Stimulated activated CD4-positive, alpha-beta T cell treated with anti-CD3 and anti-CD28 coated beads, Interleukin-4, amount 100 ng/mL, for 24 hours (primary cell): ENCODE measurements at places on chromosomes 4 and X.

- DNase-seq = no peak
These were observed 62.4 kb upstream of the RAI2 start for GRCh38 chrX:17923546-17923945.

- DNase-seq = no peak
These were observed 314.0 kb downstream of the NAF1 start for GRCh38 chr4:162852642-162853041.

DNA sequence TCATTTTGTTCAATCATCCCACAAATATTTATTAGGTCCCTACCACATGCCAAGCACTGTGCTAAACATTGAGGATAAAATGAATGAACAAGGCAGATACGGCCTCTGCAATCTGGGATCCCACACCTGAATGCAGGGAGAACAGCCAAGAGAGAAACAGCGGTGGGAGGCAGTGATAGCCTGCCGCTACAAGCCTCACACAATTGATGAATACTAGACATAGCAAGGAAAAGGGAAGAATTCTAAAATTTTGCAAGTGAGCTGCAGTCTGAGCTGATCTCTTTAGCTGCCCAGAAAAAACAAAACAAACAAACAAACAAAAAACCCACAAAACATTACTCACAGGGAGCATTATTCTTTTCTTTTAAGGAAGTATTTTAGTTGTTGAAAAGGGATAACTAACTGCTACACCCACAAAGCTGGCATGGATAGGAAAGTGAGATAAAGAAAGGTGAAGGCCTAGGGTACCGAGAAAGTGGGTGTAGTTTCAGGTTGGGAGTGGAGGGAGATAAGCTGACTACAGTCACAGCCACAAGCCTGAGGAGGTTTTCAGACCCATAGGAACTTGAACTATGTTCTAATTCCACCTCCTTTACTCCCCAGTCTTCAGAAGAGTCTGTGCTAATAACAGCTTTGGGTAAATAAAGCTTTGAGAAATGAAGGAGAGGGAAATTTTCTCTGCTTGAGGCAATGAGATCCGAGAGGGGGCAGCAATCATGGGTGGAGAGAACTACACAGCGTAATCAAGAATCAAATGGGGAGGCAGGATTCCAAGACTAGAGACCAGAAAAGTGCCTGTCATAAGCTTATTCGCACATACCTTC, 85.4 kb downstream of the SH3RF1 start:
- DNase-seq = no peak

- no peak for DNase-seq
These were observed 155.2 kb downstream of the SMIM20 start for GRCh38 chr4:26069218-26069617.

- DNase-seq = no peak
These were observed 496.9 kb downstream of the PPARGC1A start for GRCh38 chr4:23392860-23393458.

- no peak for DNase-seq
These were observed 37.6 kb downstream of the CCNQ start for GRCh38 chrX:153561337-153561736.

DNA sequence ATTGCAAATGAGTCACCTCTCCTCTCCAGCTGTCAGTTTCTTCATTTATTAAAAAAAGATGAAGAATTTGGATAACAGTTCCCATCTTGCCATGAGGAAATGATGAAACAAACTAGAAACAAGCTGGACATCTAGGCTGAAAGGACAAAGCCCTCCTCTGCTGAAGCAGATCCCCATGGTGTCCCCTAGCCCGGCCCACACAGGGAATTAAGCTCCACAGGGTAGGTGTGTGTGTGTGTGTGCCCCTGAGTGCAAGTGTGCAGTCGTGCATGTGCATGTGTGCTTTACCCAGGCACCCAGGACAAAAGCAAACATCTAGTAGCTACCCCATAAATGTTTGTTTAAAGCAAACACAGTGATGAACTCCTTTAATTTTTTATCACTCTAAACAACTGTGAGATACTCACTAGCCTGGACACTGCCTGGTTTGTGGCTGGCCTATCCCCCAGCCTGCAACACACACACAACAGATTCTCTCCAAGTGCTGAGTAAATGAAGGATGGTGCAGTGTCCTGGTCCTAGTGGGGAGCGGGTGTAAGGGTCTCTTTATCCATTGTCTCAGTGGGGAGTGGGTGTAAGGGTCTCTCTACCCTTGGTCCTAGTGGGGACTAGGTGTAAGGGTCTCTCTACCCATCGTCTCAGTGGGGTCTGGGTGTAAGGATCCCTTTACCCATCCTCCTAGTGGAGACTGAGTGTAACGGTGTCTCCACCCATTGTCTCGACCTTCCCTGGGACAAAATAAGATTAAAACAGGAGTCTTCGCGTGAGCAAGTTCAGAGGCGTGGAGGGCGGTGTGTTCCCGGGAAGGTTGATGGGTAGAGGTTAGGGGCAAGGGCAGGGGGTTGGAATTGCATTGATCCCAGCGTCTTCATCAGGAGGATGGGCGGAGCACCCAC, 688 bp upstream of the EVC start:
- no peak for DNase-seq

DNA sequence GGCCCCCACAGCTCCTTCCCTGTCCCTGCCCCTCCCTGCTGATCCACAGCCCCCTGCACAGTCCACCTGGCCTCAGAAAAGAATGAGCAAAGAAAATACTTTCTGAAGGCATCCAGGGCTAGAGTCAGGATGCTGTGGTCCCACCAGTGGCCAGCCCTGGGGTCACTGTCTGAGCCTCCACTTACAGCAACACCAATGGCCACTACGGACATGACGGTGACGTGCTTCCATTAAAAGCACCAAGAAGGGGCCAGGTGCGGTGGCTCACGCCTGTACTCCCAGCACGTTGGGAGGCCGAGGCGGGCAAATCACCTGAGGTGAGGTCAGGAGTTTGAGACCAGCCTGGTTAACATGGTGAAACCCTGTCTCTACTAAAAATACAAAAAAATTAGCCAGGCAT, 4.0 kb downstream of the JAKMIP1 start:
- no peak for DNase-seq

DNA sequence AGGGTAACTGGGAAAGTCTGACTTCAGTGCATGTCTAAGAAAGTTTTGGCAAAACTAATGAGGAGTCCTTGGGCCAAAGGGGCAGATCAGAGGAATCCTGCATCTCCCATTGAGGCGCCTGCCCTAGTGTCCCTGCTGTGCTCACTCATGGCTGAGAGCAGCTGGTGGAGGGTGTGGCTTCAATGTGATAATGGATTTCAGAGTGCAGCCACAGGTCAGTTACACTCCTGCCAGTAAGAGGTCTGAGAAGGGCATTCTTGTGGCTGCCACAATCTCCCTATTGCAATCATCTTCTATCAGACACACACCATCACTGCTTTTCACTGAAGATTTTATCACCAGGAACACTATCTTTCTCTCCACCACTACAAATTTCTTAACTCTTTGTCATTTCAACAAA, 457.1 kb downstream of the MID1IP1 start:
- DNase-seq = no peak

- no peak for DNase-seq
These were observed 12.0 kb upstream of the RPS3A start for GRCh38 chr4:151087467-151087866.

DNA sequence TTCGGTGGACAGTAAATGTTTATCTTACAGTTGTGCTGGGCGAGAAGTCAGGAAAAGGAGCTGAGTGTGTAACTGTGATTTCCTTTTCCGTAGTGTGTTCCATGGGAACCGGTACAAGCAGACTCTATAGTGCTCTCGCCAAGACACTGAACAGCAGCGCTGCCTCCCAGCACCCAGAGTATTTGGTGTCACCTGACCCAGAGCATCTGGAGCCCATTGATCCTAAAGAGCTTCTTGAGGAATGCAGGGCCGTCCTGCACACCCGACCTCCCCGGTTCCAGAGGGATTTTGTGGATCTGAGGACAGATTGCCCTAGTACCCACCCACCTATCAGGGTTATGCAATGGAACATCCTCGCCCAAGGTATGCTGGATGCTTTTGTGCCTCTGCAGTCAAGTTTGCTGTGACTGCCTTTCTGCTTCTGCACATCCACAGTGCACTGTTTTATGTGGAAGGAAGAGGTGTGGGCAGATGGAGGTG, 27.4 kb downstream of the NOCT start:
- no peak for DNase-seq

- DNase-seq = no peak
These were observed 1495.1 kb downstream of the C4orf33 start for GRCh38 chr4:130591091-130591490.

DNA sequence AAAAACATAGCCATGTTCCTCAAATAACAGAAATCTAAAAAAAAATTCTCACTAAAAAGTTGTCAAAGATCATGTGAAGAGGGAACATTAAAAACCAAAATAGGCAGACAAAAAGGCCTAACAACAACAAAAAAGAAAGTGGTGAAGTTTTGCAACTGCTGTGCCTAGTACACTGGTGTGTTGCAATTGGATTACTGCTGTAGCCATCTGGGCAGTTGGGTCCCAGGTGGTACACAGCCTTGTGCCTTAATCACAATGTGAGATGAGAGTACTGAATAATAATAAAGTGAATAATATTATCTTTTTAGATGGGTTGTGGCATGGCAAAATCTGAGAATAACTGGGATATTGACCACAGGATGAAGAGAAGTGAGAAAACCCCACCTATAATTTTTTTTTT, 12.0 kb downstream of the C4orf54 start:
- DNase-seq = no peak

- no peak for DNase-seq
These were observed 102.9 kb downstream of the SYTL5 start for GRCh38 chrX:38109042-38109898.

GRCh38 chr4:97819294-97819693, 324.0 kb downstream of the STPG2 start:
- DNase-seq = no peak

DNA sequence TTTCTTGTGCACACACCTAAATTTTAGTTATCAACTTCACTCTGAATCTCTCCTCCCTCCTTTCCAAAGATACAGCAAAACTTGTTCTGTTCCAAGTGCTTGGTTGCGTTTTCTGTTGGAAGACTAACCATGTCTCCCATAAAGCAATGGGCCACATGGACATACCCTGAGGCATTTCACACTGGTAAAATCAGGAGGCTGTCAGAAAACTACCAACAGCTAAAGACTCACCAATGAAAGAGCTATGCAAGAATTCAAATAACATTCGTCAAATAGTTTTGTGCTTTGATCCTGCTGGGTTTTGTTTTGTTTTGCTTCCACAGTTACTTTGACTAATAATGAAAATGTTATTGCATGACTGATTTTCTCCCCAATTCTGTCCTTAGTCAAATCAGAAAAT, 46.0 kb downstream of the PHEX start:
- no peak for DNase-seq

DNA sequence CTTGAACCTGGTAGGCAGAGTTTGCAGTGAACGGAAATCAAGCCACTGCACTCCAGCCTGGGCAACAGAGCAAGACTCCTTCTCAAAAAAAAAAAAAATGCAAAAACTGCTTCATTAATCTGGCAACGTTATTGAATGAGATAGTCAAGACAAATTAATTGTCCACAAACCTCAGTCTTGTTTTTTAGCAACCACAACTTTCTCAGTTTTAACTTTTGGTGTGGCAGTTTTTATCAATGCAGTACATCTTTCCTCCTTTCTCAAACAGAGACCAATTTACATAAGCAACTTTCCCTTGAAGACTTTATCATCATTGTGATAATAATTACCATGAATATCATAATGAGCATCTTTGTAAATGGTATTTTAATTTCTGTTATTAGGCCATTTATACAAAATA, 61.7 kb upstream of the GALNTL6 start:
- no peak for DNase-seq

DNA sequence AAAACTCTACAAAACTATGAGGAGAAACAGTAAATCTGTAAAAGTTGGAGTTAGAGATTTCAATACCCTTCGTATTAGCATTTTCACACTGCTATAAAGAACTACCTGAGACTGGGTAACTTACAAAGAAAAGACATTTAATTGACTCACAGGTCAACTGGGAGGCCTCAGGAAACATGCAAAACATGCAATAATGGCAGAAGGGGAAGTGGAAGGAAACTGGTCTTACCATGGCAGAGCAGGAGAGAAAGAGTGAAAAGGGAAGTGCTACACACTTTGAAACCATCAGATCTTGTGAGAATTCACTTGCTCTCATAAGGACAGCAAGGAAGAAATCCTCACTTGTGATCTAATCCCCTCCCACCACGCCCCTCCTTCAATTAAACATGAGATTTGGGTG, 949.9 kb downstream of the TECRL start:
- no peak for DNase-seq
